ENCODE measurements at places on chromosomes 13 and 19.
A peak's percentile ranks its signal among the peaks of the same experiment; 100 is the strongest.

GRCh38 chr13:79870766-79871165 lies 389.8 kb downstream of the NDFIP2 start:
- no peak for DNase-seq

DNA sequence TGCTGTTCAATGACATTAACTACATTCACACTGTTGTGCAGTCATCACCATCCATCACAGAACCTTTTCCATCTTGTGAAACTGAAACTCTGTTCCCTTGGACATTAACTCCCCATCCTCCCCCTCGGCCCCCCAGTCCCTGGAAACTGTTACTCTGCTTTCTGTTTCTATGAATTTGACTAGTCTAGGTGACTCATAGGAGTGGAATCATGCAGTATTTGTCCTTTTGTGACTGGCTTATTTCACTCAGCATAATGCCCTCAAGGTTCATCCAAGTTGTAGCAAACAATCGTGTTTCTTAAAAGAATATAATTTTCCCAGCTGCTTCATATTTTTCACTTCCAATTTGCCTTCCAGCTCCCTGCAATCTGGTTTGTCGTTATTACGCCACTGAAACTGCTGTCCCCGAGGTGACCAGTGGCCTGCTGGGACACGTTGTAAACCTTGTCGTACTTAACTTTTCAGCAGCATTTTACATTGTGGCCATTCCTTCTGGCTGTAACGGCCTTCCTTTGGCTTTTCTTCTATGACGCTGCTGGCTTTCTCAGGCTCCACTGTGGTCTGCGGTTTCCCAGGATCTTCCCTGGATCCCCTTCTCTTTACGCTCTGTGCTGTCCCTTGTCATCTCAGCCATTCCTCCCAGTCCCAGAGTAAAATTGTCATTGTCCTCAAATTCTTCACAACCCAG lies 74.0 kb downstream of the DHRS12 start:
- peak; percentile 57 for DNase-seq

DNA sequence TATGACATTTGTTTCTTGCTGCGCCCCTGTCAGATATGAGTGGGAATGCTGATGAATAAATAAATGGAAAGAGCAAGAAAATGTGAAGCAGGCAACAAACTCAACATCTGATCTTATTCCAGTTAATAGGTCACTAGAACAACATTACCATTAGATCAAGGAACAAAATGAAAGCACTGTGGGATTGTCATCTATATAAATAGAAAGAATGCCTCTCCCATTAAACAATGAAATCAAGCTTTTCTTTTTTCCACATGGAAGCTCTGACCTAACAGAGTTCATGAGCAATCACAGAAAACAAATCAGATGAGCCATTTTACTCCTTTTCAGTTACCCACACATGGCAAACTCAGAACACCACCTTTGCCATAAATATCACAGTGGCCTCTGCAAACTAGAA lies 354.8 kb downstream of the SUCLA2 start:
- no peak for DNase-seq

DNA sequence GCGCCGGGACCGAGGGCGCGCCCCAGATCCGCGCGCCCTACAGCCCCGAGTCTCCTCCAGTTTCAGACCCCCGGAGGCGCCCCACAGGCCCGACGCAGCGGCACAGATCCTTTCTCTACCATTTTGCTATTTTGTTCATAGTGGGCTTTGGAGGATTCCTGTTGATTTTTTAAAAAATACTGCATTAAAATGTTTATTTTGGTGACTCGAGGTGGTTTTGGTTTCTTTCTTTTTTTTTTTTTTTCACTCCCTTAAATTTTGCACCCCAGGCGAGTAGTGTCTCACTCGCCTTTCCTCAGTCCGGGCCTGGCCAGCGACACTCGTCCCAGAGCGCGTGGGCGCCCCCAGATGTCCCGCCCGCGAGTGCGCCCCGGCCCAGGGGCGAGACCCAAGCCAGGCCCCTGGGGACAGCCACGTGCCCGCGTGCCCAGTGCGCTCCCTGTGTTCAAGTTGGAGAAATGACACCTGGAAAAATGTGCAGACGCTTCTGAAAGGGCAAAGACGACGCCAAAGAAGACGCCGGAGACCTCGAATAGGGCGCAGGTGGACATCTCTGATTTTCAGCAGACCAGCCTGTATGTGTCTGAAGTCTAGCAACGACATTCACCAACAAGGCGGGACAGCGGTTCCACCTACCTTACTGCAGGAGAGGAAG lies 471 bp upstream of the INSR start:
- peak; percentile 42 for DNase-seq

DNA sequence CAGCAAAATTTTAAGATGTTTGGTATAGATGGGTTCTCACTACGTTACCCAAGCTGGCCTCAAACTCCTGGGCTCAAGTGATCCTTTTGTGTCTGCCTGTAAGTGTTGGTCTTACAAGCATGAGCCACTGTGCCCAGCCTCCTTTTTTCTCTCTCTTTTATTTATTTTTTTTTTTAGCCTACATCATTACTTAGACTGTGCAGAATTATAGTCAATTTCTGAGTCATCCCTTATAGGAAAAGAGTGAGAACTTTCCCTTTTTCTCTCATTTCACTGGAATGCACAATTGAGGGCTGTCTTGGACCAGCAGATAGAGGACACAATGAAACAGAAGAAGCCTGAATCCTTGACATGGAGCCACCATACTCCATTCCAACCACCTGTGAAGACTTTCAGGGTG lies 13.3 kb downstream of the TSKS start:
- no peak for DNase-seq

DNA sequence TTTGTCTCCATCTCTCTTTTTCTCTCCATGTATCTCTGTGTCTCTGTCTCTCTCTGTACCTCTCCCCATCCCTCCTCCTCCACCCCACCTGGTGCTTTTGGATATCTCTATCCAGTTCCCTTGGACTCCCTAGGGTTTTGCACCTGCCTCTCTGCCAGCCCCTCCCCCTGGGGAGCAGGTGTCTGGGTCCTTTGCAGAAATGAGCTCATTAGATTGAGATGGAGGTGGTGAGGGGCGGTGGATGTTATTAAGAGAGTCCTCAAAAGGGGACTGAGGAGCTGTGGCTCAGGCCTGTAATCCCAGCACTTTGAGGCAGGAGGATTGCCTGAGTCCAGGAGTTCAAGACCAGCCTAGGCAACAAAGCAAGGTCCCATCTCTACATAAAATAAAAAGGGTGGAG lies 2.1 kb downstream of the KCNN4 start:
- no peak for DNase-seq

GRCh38 chr13:98458431-98458830 lies 118.5 kb downstream of the STK24 start:
- DNase-seq: no peak

GRCh38 chr13:63044589-63045313 lies 1629.1 kb upstream of the PCDH20 start:
- no peak for DNase-seq

GRCh38 chr13:112971288-112971643 lies 2.3 kb downstream of the MCF2L start:
- no peak for DNase-seq

DNA sequence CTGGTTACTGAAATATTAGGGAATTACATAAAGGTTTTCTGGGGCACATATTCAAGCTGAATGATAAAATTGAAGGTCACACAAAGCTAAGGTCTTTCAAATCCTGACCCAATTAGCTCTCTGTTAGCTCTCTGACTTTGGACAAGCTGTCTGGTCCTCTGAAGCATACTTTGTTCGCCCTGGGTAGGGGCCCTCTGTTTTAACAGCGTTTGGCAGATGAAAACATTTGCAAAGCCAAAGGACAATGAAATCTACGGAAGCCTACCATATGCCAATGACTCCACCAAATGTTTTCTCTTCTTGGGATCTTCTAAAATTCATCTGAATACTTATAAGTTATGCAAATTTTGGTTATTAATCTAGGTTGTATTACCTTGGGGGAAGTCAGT lies 14.5 kb upstream of the GJA3 start:
- no peak for DNase-seq

DNA sequence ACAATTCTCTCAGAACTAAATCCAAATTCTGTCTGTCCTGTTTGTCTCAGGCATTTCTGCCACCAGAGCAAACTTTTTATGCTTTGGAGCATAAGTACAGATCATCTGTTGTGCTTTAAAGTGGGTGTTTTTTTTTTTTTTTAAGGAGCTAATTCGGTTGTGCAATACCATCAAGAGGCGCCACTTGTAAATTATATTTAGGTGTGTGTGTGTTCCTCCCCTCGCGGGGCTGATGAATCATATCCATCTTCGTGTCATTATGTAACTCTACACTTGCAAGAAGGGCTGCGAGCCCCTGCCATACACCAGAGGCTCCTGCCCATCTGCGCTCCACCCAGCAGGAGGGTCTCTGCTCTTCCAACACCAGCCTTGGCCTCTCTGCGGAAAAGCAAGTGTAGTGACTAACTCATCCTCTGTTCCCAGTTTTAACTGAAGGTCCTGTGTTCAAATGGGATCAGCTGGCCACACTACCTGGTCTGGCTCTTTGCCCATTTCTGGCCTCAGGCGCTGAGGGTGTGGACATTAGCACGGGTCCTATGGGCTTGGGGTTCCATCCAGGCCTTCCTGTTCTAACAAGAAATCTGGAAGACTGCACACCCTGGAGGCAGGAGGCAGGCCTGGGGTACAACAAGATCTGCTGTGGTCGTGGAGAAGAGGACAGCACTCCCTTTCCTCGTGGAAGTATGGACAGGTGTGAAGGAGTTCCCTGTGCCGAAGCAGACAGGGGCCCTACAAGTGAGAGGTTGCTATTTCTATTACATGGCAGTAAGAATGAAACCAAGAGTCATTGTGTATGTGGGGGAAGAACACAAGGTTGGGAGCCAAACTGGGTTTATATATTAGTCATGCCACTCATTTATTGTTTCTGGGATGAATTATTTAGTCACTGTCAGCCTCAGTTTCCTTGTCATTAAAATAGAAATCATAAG lies 96.1 kb upstream of the MBNL2 start:
- peak; percentile 13 for DNase-seq

- DNase-seq: no peak
These were observed 17.6 kb downstream of the NOVA2 start for GRCh38 chr19:45955905-45956608.

DNA sequence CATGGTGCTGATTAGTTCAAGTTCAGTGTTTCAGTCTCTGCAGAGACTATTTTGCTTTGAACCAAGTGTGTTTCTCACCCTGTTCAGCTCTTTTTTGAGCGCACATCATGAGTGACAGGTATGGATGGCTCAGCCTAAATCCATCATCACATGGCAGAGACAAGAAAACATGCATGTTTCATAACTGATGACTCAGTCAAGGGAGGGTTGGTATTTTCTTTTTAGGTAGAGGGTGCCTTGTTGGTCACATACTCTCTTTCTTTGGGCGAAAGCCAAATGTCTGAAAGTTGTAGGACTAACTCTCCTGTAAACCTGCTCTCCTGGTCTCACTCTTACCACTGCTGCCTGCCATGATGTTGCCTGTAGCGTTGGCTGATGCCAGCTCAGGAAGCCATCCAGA lies 48.1 kb upstream of the RAP2A start:
- no peak for DNase-seq

- no peak for DNase-seq
These were observed 1.5 kb downstream of the CD22 start for GRCh38 chr19:35330475-35330874.

DNA sequence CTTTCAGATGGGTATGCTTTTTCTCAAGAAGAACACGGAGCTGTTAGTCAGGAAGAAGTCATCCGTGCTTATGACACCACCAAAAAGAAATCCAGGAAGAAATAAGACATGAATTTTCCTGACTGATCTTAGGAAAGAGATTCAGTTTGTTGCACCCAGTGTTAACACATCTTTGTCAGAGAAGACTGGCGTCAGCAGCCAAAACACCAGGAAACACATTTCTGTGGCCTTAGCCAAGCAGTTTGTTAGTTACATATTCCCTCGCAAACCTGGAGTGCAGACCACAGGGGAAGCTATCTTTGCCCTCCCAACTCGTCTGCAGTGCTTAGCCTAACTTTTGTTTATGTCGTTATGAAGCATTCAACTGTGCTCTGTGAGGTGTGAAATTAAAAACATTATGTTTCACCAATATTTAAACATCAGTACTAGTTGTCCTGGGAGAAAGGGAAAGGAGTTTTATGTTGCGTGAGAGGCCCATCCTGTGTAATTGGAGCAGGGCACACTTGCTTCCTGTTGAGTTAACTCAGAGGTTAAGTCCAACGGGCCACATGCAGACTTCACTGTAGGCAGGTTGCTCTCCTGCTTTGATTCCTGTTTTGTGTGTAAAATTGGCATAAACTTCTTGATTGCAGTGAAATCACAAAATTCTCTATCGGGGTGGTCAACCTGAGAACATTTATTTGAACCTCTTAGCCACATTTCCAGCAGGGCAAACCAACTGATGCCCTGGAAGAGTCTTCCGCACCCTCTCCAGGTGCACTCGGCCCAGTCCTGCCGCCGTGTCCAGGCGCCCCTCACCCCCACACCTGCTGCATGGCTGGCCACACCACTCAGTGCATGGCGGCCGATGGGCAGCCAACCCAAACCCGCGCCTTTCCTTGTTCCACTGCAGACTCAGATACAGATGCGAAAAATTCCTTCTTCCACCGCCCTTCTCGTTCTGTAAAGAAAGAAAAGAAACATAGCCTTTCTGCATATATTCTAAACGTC lies 31.6 kb downstream of the SHISA2 start:
- DNase-seq: no peak

DNA sequence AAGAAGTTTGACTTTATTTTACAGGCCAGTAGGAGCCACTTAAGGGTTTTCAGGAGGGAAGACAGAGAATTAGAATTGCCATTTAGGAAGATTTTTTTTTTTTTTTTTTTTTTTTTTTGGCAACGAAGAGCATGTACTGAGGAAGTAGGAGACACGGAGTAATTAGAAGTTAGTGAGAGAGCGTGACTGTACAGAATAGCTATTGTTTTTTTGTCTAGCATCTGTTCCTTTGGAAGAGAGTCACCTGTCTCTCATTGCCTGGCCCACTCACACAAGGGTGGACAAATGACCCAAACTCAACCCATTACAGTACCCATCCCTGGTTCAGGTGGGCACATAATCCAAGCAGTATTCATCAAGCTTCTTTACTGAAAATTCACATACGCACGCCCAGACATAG lies 166.7 kb downstream of the LACC1 start:
- no peak for DNase-seq

- DNase-seq: no peak
These were observed 92.6 kb upstream of the TMTC4 start for GRCh38 chr13:100767192-100767591.

GRCh38 chr19:49492573-49493405 lies 3.4 kb upstream of the RPS11 start:
- peak; percentile 54 for DNase-seq

DNA sequence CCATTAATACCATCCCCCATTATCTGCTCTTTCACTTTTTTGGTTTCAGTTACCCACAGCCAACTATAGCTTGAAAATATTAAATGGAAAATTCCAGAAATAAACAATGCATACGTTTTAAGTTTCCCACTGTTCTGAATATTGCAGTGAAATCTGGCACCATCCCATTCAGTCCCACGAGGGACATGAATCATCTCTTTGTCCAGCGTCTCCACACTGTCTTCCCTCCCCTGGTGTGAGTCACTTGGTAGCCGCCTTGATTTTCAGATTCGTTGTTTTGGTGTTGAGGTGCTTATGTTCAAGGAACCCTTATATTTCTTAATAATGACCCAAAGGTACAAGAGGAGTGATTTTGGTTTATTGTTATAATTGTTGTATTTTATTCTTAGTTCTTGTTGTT lies 246.1 kb downstream of the DCT start:
- DNase-seq: no peak

Data from stimulated activated naive CD8-positive, alpha-beta T cell treated with anti-CD3 and anti-CD28 coated beads, Interleukin-15, Interleukin-2, amounts not matched to agents 100 U/mL and 50 U/mL, for 24 hours (primary cell).